LHCN-M2 (cell line): ENCODE measurements at places on chromosomes 12 and 14. TPM values are rescaled to one million over a fixed set of nuclear protein-coding genes. Genes with fewer than 3 reads are reported as not detected.
A peak's percentile ranks its signal among the peaks of the same experiment; 100 is the strongest.

GRCh38 chr12:38367506-38367905 is 50.9 kb downstream of the ALG10B start:
- DNase-seq = no peak

DNA sequence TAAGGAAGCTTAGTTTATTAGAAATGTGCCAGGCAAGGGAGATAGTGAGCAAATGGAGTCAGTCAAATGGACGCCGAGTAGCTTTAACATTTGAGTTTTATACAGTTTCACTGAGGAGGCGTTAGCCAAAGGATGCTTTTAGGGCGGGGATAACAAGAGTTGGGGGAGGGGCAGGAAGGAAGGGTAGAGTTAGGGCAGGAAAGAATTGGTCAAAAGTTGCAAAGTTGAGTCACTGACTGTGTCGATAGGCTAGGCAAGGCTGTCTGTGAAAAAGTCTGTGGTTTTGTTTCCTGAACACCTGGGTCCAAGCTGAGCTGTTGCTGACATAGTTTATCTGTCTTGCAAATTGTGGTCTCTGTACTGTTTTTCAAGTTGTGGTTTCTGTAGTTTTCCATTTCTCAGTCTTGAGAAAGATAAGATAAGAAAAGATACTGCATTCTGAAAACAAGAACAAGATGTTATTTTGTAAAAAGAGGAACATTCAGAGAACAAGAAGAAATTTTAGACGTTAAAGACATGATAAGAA is 62.6 kb upstream of the RESF1 start:
- peak; percentile 11 for DNase-seq

Gene USP44
- total RNA-seq = not detected in 2 replicates

Gene TPPP2
- total RNA-seq = not detected in 2 replicates

Gene CLEC1A
- not detected in 2 replicates for total RNA-seq
